Muscle of leg (tissue), 16 donors: ENCODE measurements at places on chromosomes 16 and 17. TPM values are rescaled to one million over a fixed set of nuclear protein-coding genes. Genes with fewer than 3 reads are reported as not detected.

Gene ADGRG1
- 4.9 TPM for polyA plus RNA-seq

Gene PPM1E
- polyA plus RNA-seq = 2.3 TPM

Gene ARHGDIG
- polyA plus RNA-seq = 0.60 TPM

Gene GPS1
- 69.2 TPM for polyA plus RNA-seq

Gene CDRT15L2
- not detected for polyA plus RNA-seq

Gene BAIAP3
- 0.87 TPM for polyA plus RNA-seq

Gene ZNF423
- polyA plus RNA-seq = 27.2 TPM

Gene TPSD1
- polyA plus RNA-seq = 0.14 TPM

Gene HEATR9
- polyA plus RNA-seq = 0.10 TPM

Gene PYDC1
- 0.37 TPM for polyA plus RNA-seq

Gene LGALS9C
- not detected for polyA plus RNA-seq

Gene CDR2L
- 8.6 TPM for polyA plus RNA-seq

Gene ATMIN
- 21.1 TPM for polyA plus RNA-seq

GRCh38 chr16:85557971-85558657, 55.0 kb upstream of the GSE1 start:
- DNase-seq = no peak

DNA sequence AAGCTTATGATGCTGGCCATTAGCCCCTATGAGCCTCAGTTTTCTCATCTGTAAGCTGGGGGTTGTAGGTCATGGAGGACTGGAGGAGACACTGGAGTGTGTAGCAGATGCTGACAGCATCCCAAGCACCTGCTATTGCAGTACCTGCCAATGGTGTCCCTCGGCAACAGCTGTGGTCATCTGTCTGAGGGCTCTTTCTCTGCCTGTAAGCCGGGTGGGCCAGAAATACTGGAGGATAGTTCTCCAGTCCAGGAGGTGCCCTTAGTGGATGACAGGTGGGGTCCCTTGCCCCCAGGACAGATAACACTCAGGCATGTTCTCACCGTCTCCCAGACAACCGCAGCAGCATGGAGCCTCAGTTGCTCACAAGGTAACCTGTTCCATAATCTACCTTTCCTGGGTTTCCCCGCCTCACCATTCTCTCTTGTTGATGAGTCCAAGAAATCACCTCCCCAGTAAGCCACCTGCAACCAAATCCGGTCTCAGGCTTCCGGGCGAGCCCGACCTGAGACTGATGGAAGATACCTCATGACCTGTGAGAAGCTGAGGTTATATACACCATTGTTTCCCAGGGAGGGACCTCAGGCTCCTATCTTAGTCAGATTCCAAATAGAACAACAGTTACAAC, 23.8 kb downstream of the NLRP1 start:
- no peak for DNase-seq

DNA sequence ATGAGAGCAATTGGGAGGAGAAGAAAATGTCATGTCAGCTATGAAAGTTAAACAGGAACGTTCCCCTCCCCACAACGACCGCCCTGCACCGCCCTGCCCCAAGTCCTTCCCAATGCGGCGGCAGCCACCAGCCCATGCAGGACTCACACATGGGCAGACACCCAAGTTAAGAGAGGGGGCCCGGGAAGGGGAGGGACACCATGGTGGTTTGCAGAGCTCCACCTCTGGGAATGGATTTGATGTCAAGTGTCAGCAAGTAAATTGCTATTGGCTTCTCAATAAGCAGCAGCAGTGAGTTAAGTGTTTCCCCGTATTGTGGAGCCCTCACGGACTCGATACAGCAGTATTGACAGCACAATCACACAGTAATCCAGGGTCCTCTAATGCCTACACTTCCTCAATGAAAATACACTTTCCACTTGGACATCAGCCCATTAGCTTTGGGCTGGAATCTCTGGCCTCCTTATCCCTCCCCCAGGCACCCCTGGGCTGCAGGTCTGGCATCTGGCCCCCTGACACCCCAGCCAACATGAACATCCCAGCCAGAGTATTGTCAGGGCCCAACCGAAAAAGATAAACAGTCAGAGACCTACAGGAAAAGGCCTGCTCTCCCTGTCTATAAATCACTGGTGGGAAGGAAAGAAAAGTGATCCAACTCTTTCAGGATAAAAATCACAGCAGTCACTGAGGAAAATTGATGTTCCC, 22.6 kb downstream of the ZFHX3 start:
- peak; percentile 67 for DNase-seq

GRCh38 chr17:31780483-31780882, 78.6 kb downstream of the COPRS start:
- no peak for DNase-seq

GRCh38 chr17:336110-337021, 16.2 kb downstream of the RPH3AL start:
- peak; percentile 56 for DNase-seq

DNA sequence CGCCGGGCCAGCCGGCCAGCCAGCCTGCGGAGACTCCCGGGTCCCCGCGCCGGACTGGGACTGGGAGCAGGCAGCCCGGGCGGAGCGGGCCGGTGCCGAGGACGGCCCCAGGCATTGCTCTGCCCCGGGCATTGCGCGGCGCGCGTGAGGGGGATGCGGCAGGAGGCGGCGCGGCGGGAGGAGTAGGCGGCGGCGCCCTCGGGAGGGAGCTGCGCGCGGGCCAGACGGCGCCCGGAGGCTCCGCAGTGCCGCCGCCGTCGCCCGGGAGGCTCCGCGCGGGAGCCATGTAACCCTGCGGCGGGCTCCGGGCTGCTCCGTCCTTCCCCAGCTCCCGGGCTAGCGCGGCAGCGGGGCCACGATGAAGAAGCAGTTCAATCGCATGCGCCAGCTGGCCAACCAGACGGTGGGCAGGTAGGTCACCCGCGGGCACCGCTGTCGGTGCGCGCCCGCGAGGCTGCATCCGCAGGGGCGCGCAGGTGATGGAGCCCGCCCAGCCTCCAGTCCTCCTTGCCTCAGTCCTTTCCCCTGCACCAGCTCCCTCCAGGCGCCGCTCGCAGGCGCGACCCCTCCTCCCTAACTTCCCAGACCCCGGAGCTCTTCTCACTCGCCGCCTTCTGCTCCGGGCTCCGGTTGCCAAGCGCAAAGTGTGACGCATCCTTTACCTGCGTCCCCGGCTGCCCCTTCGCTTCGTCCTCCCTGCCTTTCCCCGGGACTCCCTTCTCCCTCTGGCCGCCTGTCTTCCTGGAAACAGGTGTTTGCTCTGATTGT, at the start of gene ARHGAP44:
Gene ARHGAP44 (plus strand): TSS at position 18 of the 768 bp plus-strand sequence. CDS start 341 bp downstream, at position 359.
- DNase-seq = peak; percentile 71

- DNase-seq = peak; percentile 47
Measured at GRCh38 chr17:78839762-78840529, 668 bp downstream of the USP36 start.

GRCh38 chr17:64028874-64029464, 8.5 kb upstream of the ICAM2 start:
- peak; percentile 66 for DNase-seq

- no peak for DNase-seq
Measured at GRCh38 chr16:3480901-3481695, 14.2 kb downstream of the C16orf90 start.

GRCh38 chr16:30406795-30407101, 658 bp upstream of the ZNF771 start:
- DNase-seq = no peak

- DNase-seq = no peak
Measured at GRCh38 chr17:50863221-50863843, 2.8 kb downstream of the TOB1 start.

- no peak for DNase-seq
Measured at GRCh38 chr17:36629970-36630502, 28.7 kb downstream of the MRM1 start.

DNA sequence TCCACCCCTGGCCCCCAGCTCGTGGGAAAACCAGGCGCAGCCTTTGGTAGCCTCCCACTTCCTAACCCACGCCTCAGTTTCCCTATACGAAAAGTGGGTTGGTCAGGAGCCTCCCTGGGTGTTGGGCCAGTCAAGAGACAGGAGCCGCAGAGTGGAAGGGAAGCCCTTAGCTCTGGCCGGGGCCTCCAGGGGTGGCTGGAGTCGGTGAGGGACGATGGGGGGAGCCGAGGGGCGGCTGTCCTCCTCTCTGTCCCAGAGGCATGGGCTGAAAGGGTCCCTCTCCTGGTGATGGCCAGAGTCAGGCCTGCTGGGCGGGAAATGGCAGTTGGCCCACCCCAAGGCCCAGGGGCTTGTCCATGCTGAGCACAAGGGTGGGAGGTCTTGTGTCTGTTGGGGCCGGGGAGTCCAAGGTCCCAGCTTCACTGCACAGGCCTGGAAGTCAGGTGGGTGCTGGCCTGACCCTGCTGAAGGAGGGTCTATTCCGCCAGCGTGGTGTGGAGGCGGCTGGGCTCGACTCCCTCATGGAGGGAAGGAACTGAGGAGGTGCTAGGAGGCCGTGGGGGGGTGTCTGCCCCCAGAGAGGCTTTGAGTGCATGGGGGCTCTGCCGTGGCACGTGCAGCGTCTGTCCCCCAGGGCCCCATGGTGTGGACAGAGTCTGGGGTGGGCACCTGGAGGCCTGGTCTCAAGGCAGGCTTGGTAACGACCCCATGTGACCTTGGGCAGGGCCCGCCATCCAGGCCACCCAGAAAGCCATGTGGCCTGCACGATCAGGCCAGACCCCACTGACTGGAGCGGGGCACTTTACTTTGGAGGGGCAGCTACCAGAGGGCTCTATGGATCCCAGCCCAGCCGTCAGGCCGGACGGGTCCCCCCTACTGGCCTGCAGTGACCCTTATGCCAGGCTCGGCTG, 1.1 kb downstream of the SLC16A3 start:
- DNase-seq = peak; percentile 46

DNA sequence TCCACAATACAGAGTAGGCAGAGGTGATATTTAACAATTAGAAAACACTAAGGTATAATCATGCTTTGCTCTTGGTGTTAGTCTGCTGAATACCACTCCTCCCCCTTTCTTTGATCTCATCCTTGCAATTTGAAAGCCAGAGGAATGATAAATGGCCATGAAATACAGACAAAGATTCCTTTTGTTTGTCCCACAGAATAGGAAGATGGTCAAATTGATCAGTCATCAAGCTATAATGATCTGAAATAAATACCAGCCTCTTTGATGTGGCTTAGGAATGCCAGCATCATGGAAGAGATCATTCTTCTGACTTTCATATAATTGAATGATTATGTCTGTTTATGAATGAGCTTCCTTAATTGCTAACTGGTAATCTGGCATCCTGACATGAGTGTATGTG, 1541.7 kb upstream of the CDH8 start:
- no peak for DNase-seq

GRCh38 chr17:8153957-8154607, 1.9 kb upstream of the PER1 start:
- peak; percentile 99 for DNase-seq

- no peak for DNase-seq
Measured at GRCh38 chr17:75614006-75614405, 19.2 kb upstream of the SMIM5 start.

- DNase-seq = peak; percentile 96
Measured at GRCh38 chr17:34252444-34253138, 2.5 kb upstream of the CCL2 start.

- peak; percentile 93 for DNase-seq
Measured at GRCh38 chr17:15341385-15341849, at the start of gene TEKT3. TSS of gene TEKT3 (minus strand) at chr17:15341597. CDS start at chr17:15331585, 10,012 bp downstream.
